ENCODE measurements at places on chromosomes 12 and 14. TPM values are rescaled to one million over a fixed set of nuclear protein-coding genes. Genes with fewer than 3 reads are reported as not detected.
A peak's percentile ranks its signal among the peaks of the same experiment; 100 is the strongest.

The SERPINA5 gene
- 4.9 TPM for total RNA-seq

The TAS2R7 gene
- total RNA-seq: not detected

The SLCO1C1 gene
- not detected for total RNA-seq

The PTHLH gene
- 1.6 TPM for total RNA-seq

The ERH gene
- 52.3 TPM for total RNA-seq

The RASSF9 gene
- 0.13 TPM for total RNA-seq

DNA sequence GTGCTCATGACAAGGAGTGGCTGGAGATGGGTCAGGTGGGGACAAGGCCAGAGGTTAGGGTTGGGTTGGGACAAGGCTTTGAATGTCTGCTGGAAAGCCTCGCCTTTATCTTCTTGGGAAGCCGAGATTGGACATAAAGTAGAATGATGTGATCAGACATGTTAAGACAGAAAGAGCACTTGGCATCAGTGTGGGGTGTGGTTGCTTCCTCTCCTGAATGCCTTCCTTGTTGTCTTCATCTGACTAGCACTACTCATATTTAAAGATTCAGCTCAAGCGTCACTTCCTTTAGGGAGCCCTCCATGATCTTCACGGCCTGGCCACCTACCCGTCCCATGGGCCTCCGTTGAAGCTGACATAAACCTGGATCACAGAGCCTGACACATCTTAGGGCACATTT, 14.8 kb upstream of the C12orf75 start:
- no peak for DNase-seq

DNA sequence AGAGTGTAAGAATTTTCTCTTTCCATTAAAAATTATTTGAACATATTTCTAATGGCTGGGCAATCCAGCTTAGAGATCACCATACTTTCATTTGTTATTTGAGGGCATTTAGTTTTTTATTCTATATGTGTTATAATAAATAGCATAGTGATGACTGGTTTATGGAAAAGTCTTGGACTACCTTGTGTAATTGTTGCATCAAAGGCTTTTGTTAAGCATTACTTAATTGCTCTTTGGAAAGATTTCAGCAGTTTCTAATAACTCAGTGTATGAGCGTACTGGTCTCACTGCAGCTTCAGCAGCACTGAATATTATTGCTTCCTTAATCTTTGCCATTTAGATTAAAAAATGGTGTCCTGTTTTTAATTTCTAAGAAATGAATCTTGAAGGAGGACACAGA, 22.8 kb downstream of the TMEM19 start:
- no peak for DNase-seq

DNA sequence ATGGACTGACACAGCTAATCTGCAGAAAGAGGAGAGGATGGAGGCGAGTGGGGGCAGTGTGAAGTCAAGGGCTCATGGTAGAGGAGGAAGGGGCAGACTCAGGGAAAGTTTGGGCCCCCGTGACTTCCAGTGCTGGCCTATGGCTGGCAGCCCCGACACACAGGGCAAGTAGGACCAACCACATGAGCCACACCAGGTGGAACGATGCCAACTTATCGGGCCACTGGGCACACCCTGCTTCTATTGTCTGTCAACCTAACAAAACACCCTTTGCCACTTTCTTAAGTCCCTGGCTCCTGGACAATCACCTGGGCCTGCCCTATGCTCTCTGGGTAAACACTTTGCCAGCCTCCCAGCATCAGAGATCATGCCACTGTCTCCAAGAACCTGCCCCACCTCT, 65.2 kb upstream of the PSMC1 start:
- no peak for DNase-seq

GRCh38 chr12:47855502-47855901, 35.8 kb upstream of the HDAC7 start:
- DNase-seq: no peak

- DNase-seq: no peak
Measured at GRCh38 chr14:32313844-32314376, 15.2 kb upstream of the AKAP6 start.

DNA sequence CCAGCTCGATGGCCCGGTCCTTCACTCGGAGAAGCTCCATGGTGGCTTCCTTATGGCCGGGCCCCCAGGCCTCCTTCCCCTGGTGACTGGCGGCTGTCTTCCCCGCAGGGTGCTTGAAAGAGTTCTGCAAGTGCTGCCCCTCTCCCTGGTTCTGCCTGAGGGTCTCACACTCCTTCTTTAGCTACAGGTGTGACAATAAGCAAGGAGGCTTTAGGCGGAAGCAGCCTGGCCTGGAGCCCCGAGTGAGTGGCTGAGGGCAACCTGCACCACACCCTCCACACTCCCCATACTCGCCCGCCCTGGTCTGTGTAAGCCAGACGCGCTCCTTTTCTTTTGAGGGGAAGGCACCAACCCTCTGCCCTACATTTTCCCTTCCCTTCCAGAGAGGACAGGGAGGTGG, 62.5 kb upstream of the GPR68 start:
- DNase-seq: no peak

- no peak for DNase-seq
Measured at GRCh38 chr14:104903990-104904389, 20.7 kb upstream of the PLD4 start.

DNA sequence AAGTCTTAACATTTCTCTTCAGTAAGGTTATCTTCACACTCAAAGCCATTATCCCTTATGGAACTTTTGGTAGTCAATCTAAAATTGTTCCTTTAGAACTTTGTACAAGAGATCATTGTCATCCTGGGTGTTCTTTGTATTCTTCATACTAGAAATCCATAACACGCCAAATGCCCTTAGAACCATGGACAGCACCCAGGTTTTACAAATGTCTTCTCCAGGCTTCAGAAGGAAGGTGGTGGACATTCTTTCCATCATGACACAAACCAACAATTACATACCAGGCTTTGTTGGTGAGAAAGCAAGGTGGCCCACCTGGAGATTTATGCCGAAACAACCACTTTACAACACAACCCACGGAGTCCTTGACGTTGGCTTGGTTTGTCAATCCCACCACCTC, 365.6 kb upstream of the TBX3 start:
- peak; percentile 7 for DNase-seq

DNA sequence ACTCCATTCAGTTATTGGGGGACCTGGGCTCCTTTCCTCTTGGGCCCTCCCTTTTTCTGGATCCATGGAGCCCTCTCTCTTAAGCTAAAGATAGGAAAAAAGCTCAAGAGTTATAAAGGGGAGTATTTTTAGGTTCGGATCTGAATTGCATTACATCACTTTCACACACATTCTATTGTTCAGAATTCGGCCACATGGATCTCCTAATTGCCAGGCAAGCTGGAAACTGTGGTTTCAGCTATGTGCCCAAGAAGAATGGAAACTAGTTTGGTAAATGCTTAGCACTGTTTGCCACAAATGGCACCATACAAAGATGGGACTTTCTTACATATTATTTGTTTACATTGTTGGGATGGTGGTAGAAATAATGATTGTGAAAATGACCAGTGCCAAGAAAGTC, 145.6 kb downstream of the LRIG3 start:
- DNase-seq: no peak

GRCh38 chr14:77051116-77051515, 22.6 kb upstream of the IRF2BPL start:
- DNase-seq: no peak

- DNase-seq: no peak
Measured at GRCh38 chr14:37198273-37198598, 499 bp downstream of the MIPOL1 start.

DNA sequence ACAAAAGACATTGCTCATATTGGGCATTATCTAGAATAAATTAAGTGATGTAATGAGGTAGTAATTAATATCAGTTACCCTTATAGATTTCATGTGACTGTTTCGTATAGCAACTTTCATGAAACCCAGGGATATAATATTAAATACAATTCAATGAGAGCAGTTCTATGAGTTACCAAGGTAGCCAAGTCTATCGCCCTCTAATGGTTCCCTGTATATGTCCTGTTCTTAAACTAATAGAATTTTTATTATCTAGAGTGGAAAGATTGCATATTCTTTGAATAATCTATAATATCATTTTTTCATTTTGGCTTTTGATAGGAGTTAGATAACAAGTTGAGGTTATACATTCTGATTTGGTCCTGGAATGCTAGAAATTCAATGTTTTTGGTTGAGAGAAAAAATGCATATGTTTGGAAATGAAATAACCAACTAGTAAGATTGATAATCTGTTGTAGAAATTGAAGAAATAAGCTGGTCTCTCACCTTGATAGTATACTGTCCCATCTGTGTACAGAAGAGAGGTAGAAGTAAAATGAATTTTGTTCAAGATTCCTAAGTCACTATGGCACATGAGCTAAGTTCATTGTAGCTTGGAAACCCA, 59.7 kb downstream of the SCFD1 start:
- DNase-seq: peak; percentile 10

GRCh38 chr14:93068711-93069110, 47.0 kb downstream of the ITPK1 start:
- no peak for DNase-seq
